ENCODE measurements at places on chromosomes 11 and 22.

DNA sequence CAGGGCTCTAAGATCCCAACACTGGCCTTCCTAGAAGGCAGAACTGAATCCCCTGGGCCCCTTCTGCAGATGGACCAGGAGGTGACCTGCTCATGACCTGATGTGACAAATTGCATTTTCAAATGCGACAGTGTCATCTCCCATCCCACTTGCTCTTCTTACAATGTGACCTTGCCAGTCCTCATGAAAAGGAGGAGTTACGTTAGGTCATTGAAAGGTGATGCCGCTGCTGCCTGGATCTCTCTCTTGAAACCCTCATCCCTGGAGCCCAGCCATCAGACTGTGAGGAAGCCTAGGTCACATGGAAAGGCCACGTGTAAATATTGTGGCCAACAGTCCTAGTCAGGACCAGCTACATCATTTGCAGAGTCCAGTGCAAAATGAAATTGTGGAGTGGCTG, 5.7 kb upstream of the C1QTNF4 start:
- no peak overlapping the region for H3K27ac ChIP-seq
- H3K36me3 ChIP-seq = no peaks in the 10 kb centered on the region
- no peaks in the 10 kb centered on the region for H3K4me1 ChIP-seq
- DNase-seq = no peak
- no peak overlapping the region for H3K4me3 ChIP-seq
- H3K27me3 ChIP-seq = peaks cover 5% of the 10 kb centered on the region

DNA sequence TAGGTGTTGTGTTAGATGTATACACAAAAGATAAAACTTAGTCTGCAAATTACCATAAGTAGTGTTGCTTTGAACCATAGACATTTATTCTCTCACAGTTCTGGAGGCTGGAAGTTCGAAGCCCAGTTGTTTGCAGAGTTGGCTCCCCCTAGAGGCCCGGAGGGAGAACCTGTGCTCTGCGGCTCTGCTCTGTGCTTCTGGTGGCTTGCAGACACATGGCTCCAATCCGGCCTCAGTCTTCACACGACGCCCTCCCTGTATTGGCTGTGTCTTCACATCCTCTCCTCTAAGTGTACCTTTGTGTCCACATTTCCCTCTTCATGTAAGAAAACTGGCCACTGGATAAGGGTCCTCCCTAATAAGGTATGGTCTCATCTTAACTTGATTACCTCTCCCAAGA, 128.4 kb downstream of the OPCML start:
- no peak overlapping the region for H3K27ac ChIP-seq
- no peaks in the 10 kb centered on the region for H3K36me3 ChIP-seq
- H3K27me3 ChIP-seq = no peaks in the 10 kb centered on the region
- no peak overlapping the region for H3K4me3 ChIP-seq
- peak; percentile 10 for DNase-seq

- no peaks in the 10 kb centered on the region for H3K36me3 ChIP-seq
- H3K27ac ChIP-seq = no peak overlapping the region
- no peaks in the 10 kb centered on the region for H3K27me3 ChIP-seq
- peaks cover 18% of the 10 kb centered on the region for H3K4me1 ChIP-seq
- no peak for DNase-seq
- no peak overlapping the region for H3K4me3 ChIP-seq
Measured at GRCh38 chr11:111443640-111444039, 64.6 kb upstream of the POU2AF1 start.

GRCh38 chr11:79088967-79089366, 351.9 kb downstream of the TENM4 start:
- no peak overlapping the region for H3K27ac ChIP-seq
- DNase-seq = no peak
- no peaks in the 10 kb centered on the region for H3K36me3 ChIP-seq
- no peak overlapping the region for H3K4me3 ChIP-seq

GRCh38 chr22:24233235-24233634, 11.6 kb downstream of the GGT5 start:
- H3K27me3 ChIP-seq = no peaks in the 10 kb centered on the region
- no peak overlapping the region for H3K27ac ChIP-seq
- H3K4me1 ChIP-seq = no peaks in the 10 kb centered on the region
- no peak for DNase-seq
- H3K4me3 ChIP-seq = no peak overlapping the region
- no peaks in the 10 kb centered on the region for H3K36me3 ChIP-seq

DNA sequence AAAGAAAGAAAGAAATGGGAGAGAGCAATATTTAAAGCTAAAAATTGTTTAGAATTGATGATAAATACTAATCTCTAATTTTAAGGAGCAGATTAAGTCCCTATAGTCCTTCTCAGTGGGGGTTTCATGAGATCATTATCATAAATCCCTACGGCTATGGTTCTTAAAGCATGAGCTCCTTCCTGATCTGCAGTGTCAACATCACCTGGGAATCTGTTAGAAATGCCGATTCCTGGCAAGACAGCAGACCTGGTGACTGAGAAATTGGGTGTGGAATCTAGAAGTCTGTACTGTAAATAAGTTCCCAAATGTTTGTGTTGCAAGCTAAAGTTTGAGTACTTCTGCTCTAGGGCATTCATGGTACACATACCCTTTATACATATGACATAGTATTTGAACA, 12.6 kb downstream of the HIKESHI start:
- no peak for DNase-seq
- H3K4me3 ChIP-seq = no peak overlapping the region
- H3K36me3 ChIP-seq = peaks cover 45% of the 10 kb centered on the region
- no peak overlapping the region for H3K27ac ChIP-seq
- peaks cover 17% of the 10 kb centered on the region for H3K4me1 ChIP-seq

GRCh38 chr22:43159484-43160178, 8.3 kb downstream of the TSPO start:
- H3K4me3 ChIP-seq = no peak overlapping the region
- DNase-seq = no peak
- H3K36me3 ChIP-seq = no peaks in the 10 kb centered on the region
- H3K27me3 ChIP-seq = no peaks in the 10 kb centered on the region
- peaks cover 12% of the 10 kb centered on the region for H3K4me1 ChIP-seq

DNA sequence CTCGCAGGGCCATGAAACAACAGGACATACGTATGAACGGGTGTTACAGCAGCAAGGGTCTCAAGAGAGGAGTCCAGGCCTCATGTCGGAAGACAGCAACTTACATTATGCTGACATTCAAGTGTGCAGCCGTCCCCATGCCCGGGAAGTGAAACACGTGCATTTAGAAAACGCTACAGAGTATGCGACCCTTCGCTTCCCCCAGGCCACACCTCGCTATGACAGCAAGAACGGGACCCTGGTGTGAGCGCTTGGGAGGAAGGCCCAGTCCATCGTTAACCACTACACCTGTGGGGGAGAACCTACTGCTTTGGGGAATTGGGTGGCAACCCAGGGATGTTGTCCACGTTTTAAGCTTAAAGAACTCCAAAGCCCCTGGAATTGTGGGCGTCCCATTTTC, 7.2 kb downstream of the C11orf52 start:
- H3K27me3 ChIP-seq = no peaks in the 10 kb centered on the region
- no peaks in the 10 kb centered on the region for H3K36me3 ChIP-seq
- H3K27ac ChIP-seq = peak overlapping the region; percentile 71
- DNase-seq = no peak

- H3K4me3 ChIP-seq = no peak overlapping the region
- H3K36me3 ChIP-seq = no peaks in the 10 kb centered on the region
Measured at GRCh38 chr22:27397954-27398342, 403.6 kb downstream of the MN1 start.
